ENCODE measurements at places on chromosomes 16 and 17.
A peak's percentile ranks its signal among the peaks of the same experiment; 100 is the strongest.

DNA sequence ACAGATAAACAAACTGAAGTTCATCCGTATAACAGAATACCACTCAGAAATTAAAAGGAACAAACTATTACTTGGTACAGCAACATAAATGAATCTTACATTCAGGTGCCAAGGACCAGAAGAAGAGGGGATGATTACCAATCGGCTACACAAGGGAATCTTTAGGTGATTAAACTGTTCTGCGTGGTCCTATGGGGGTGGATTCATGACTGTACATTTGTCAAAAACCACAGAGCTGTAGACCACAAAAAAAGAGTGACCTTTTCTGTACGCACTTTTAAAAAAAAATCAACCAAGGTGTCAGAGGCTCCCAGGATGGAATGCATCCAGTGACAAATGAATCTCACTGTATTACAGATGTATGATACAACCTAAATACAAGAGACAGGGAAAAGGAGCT lies 110.8 kb downstream of the CDYL2 start:
- no peak for DNase-seq

GRCh38 chr17:4272213-4272971 lies 8.6 kb upstream of the ANKFY1 start:
- DNase-seq, result no peak

DNA sequence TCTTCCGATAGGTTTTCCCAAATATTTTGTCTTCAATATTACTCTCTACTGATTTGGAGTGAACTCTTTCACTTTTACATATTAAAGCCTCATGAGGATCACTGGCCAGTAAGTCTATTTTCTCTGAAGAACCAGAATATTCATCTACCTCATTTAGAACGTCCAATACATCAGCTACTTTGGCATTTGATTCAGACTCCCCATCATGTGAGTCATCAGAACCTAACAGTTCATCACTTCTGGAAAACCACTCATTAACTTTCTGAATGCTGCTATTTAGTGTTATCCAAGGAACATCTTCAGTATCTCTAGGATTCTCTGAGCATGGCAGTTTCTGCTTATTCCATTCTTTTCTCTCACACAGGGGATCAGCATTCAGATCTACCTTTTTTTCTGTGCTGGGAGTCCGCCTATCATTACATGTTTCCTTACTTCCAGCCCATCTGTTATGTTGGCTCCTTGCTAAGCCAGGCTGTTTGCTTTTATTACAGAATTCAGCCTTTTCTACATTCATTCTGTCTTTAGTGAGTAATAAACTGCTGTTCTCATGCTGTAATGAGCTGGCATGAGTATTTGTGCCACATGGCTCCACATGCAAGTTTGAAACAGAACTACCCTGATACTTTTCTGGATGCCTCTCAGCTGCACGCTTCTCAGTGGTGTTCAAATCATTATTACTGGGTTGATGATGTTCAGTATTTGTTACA lies 30.9 kb downstream of the BRCA1 start:
- DNase-seq, result no peak

DNA sequence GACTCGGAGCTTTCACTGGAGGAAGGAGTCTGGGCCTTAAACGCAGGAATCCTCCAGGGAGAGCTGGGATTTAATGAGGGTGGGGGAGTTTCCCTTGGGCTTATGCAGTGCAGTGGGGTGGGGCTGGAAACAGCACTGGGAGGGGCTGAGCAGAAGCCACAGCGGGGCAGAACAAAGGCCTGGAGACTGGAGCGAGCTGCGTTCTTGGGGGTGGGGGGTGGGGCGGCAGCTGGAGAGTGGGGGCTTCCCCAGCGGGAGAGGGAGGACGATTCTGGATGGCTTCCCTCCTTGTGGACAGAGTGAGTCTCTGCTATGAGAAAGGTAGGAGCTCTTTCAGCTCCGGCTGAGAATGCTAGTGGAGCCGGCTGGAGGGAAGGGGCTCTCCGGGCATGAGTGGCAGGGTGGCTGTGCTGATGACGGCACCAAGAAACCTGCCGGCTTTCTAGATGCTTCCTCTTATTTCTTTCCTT lies 406.0 kb downstream of the SEC14L1 start:
- no peak for DNase-seq

- DNase-seq, result peak; percentile 31
Measured at GRCh38 chr17:6303664-6304063, 131.3 kb downstream of the AIPL1 start.

GRCh38 chr17:39757176-39757662 lies 19.5 kb downstream of the GRB7 start:
- no peak for DNase-seq

GRCh38 chr17:40510328-40510648 lies 8.9 kb upstream of the TNS4 start:
- DNase-seq, result no peak

DNA sequence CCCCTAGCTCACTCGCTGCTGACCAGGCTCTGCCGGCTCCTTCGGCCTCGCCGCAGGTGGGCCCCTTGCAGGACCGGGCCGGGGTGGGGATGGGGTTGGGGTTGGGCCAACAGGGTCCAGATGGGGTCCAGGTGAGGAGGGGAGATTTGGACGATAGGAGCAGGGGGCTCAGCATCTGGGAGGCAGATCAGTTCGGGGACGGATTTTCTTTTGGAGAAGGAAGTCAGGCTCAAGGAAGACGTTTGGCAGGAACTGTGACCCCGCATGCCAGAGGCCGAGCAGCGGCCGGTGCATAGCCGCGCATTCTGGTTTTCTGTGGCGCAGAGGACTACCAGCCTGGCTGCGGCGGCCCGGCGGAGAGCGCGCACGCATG lies 845 bp upstream of the ALDOA start:
- DNase-seq, result no peak

DNA sequence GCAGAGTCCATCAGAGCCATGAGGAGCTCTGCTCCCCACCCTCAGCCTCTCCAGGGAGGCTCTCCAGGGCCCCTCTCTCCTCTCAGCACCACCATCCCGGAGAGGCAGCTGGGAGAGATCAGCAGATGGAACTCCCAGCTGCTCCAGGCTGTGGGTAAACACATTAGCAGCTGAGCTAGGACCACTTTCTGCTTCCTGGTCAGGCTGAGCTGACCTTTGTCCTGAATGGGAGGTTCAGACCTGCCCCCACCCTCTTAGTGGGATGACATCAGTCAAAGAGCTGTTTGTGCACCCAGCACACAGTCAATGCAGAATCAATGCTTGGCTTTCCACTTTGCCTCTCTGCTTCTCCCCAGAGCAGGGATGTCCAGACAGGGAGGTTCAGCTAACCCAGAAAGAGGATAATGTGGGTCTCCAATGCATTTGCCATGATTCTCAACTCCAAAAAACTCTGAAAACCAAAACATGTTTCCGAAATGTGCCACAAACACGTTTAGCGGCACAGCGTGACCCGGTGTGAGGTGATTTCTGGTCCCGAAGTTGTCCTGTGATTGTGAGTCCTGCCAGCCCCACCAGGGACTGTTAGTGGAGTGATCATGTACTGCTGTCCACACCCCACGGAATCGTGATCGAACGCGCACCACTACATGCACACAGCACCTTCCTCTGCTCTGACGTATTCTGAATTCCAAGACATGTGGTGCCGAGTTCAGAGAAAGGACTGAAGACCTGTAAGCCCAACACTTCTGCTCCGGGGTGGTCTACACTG lies 6.7 kb downstream of the GPR142 start:
- DNase-seq, result no peak

- no peak for DNase-seq
Measured at GRCh38 chr16:55690841-55691240, 35.1 kb downstream of the SLC6A2 start.

All from left cardiac atrium (tissue), 4 donors.